Stimulated activated CD4-positive, alpha-beta T cell treated with anti-CD3 and anti-CD28 coated beads, TNF-alpha, amount 100 ng/mL, for 1 hour (primary cell): ENCODE measurements at places on chromosomes 6 and 20.

GRCh38 chr6:169958510-169958909, 207.1 kb downstream of the ERMARD start:
- no peak for DNase-seq

GRCh38 chr6:80438772-80439171, 332.3 kb downstream of the BCKDHB start:
- no peak for DNase-seq

GRCh38 chr6:65667916-65668656, 38.9 kb downstream of the EYS start:
- no peak for DNase-seq

DNA sequence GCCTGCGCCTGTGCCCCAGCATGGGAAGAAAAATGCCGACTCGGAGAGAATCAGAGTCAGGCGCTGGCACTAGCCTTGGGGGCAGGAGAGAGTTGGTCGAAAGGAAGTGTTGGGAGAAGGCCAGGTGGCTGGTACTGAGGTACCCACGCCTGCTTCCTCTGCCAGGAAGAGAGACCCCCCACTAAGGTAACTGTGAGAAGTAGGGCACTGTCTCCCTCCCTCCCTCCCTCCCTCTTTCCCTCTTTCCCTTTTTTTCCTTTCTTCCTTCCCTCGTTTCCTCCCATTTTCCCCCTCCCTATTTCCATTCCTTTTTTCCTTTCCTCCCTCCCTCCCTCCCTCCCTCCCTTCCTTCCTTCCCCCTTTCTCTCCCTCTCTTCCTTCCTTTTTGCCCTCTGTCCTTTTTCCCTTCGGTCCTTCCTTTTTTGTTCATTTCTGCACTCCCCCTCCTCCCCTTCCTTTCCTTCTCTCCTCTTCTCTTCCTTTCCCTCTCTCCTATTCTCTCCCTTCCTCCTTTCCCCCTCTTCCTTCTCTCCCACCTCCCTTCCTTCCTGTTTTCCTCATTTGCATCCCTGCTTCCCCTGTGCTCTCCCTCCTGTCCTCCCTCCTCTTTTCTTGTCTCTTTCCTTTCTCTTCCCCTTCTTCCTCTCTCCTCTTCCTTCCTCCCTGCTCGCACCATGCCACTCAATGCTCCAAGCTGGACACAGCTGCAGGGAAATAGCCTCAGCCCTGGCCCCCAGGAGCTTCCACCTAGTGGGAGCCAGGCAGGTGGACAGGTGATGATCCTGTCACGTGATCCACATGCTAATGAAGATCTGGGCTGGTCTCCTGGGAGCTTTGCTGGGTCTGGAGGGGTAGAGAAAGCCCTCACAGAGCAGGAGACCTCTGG, 148.0 kb downstream of the DHX35 start:
- DNase-seq = no peak

DNA sequence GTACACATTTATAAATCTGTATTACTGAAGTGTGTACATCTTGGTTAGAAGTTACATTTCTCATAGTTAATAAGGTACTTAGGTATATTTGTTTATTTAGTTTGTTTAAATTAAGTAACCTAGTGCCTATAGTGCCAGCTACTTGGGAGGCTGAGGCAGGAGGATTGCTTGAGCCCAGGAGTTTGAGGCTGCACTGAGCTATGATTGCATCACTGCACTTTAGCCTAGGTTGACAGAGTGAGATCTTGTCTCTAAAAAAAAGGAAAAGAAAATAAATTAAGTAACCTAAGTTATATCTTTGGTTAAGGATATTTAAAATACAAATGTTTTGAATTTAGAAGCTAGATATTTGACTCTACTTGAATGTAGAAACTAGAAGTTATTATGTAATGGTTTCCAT, 9.5 kb upstream of the AFG1L start:
- DNase-seq = no peak

GRCh38 chr20:57746832-57747404, 37.1 kb upstream of the PMEPA1 start:
- no peak for DNase-seq

DNA sequence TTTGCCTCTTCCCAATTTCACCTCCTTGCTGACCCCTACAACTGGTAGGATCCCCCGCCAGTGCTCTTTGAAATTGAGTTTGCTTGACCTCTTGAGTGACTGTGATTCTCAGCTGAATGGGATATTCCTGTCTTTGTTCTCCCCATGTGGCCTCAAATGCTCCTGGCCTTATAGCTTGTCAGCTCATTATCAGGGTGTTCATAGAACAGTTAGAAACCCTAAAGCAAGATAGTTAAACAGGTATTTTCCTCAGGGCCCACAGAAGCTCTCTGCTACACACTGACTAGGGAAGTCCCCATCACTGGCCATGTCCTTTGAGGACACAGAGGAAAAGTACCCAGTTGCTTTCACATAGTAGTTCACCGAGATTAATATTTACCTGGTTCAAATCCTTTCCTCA, 211.5 kb upstream of the DTNBP1 start:
- no peak for DNase-seq
